Mucosa of descending colon (tissue), 3 donors: ENCODE measurements at places on chromosomes 1 and 21. TPM values are rescaled to one million over a fixed set of nuclear protein-coding genes. Genes with fewer than 3 reads are reported as not detected.

DNA sequence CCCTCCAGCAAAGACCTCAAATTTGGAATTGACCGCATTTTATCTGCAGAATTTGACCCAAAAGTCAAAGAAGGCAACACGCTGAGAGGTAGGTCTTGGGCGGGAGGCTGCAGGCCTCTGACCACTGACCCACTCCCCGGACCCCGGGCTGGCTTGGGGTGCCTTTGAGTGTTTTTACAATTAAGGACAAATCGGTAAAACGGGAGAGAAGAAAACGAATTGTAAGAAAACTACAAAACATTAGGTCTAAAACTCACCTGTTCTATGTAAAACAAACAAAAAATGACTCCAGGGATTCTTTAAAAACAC, 1.1 kb downstream of the HLX start:
- DNase-seq, result no peak

Gene MLLT11
- total RNA-seq, result 0.09 TPM

GRCh38 chr1:7553042-7553690, 217.9 kb upstream of the VAMP3 start:
- DNase-seq, result no peak

Gene TSPAN1
- 723 TPM for total RNA-seq

DNA sequence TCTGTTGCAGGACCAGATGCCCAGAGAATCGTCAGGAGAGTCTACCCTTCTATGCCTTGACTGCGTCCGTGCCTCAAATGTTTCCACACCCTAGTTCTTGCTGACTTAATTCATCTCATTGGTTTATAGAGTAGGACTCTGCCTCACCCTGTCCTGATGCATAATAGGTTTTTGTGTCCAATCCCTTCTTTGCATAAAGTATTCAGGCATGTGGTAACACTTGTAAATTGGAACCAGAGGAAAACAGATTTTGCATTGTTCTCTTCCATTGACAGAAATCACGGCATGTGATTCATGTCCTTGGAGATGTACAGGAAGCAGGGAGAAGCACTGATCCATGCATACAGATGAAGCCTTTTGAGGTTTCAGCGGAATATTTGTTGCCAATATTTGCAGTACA, 29.5 kb downstream of the PLPPR5 start:
- no peak for DNase-seq

GRCh38 chr1:235642011-235642942, 7.3 kb downstream of the GNG4 start:
- DNase-seq, result no peak

DNA sequence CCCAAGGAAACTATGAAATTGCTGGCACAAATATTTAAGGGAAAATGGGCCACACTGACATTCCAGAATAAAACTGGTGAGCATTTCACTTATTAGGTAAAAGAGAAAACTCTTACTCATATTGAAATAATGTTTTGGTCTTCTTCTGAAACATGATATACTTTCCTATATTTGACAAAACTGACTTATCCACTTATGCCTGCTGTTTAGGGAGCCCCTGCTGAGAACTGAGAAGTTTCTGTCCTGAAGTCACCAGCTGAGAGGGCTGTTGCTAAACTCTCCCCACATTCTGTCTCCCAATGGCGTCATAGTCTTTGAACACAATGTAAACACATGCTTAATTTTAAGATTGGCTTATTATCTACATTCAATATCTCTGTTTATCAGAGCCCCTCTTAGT, 46.8 kb upstream of the ZC3H11B start:
- no peak for DNase-seq

DNA sequence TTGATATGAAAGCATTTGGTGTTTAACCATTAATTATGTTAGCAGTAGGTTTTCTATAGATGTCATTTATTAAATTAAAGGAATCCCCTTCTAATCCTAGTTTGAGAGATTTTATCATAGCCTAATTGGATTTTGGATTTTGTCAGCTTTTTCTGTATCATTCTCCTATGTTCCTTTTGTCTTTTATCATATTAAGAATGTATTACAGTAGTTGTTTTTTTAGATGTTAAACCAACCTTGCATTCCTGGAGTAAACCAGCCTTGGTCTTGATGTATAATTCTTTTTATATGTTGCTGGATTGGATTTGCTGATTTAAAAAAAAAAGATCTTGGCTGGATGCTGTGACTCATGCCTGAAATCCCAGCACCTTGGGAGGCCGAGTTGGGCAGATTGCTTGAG, 5.6 kb downstream of the SETDB1 start:
- DNase-seq, result no peak

- DNase-seq, result no peak
These were observed 24.6 kb downstream of the ECE1 start for GRCh38 chr1:21265644-21266043.

Gene FLG2
- total RNA-seq, result not detected

Gene APCS
- total RNA-seq, result not detected

GRCh38 chr1:177569476-177569875, 398.7 kb downstream of the BRINP2 start:
- no peak for DNase-seq

DNA sequence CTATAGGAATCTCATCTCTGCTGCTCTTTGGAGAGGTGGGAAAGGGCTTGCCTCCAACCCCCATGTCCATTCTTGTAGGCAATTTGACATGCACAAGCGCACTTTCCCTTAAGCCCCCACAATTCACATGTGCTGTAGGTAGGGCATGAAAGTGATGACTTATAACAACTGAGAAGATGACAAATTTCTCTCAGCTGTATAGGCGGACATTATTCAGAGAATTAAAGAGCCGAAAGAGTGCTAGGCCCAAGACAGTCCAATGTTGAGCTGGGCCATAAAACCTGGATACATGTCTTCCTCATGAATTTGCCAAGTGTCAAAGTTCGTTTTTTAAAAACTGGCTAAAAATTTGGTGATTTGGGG, 106.3 kb upstream of the LYPLAL1 start:
- DNase-seq, result no peak

GRCh38 chr1:154972517-154973343, 1.8 kb upstream of the CKS1B start:
- DNase-seq, result peak; percentile 78

- no peak for DNase-seq
These were observed 72.1 kb downstream of the UCK2 start for GRCh38 chr1:165899461-165899941.

- no peak for DNase-seq
These were observed 28.7 kb downstream of the LRRC71 start for GRCh38 chr1:156949127-156949526.

Gene CAPN9
- total RNA-seq, result 11.4 TPM

DNA sequence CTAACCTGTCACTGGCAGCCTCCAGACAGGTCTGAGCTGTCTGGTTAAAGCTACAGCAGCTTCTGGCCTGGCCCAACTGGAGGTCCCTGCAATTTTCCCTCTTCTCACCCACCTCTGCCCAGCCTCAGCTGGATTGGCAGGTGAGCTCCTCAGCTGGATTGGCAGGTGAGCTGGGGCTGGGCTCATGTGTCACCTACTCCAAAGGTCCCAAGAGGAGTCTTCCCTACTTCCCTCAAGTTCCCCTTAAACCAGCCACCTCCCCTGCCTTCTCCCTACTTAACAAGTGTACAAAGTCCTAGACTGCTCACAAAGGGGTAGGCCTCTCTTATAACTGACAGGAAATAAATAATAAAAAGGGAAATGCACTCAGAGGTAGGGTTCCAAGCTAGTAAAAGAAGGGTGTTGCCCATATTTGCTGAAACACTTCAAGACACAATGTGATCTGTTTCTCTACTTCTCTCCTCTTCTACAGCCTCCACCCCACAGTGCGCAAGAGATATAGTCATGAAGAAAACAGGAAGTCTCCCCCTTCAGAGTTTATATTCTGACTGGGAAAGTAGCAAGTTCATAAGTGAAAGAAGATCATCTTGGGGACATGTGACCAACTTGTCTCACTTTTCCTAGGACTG, at the start of gene GPA33:
Gene GPA33, minus strand, starts transcription at position 64 of the 629 bp plus-strand sequence. CDS start 90 bp downstream, outside the sequence.
- peak; percentile 88 for DNase-seq

GRCh38 chr1:151405187-151405951, 6.0 kb downstream of the PSMB4 start:
- DNase-seq, result no peak

DNA sequence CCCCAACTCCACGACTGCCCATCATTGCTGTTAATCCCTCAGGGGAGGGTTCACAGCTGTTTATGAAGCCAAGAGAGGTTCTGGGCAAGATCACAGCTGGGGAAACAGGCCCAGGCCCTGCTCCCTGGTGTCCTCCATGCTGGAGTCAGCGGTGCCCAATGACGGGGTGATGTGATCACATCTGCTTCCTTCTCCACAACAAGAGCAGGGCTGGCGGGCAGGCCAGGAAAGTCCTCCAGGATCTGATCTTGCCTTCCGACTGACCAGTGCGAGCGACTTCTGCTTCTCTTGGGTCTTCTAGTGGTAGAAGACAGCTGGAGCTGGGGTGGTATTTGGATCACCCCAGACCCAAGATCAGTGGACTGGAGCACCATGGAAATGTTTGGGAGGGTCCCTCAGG, 951 bp upstream of the LINGO4 start:
- no peak for DNase-seq

DNA sequence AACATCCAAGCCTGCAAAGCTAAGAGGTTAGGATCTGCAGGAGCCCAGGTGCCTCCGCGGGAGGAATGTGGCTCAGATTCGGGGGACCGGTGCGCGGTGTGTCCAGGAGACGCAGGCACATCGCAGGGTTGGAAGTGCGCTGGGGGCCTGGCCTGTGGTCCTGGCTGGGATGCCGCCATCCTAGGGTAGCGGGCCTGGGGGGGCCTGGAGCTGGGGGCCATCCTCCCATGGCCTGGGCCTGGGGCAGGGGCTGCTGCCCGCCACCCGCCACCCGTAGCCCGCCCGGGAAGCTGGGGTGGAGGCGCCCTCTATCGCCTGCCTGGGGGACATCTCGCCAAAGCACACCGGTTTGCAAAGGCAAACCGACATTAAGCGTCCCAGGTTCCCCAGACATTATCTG, 170.6 kb upstream of the ARHGEF16 start:
- DNase-seq, result peak; percentile 35

DNA sequence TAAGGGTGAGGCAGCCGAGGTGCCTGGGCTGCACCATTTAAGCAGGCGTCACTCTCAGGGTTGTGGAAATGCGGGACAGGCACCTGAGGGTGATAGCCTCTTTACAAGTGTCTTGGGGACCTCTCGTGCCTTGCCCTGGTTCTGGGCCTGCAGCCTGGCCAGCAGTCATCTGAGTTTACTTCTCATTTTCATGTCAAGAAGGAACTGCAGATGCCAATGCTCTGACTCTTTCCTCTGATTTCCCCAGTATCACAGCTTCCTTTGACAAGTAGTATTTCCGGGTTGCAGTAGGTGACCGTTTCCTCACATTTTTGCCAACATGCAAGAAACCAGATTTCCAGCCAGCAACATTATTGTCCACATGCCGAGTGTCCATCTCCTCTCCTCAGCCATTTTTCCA, 286.9 kb downstream of the DISC1 start:
- DNase-seq, result no peak

DNA sequence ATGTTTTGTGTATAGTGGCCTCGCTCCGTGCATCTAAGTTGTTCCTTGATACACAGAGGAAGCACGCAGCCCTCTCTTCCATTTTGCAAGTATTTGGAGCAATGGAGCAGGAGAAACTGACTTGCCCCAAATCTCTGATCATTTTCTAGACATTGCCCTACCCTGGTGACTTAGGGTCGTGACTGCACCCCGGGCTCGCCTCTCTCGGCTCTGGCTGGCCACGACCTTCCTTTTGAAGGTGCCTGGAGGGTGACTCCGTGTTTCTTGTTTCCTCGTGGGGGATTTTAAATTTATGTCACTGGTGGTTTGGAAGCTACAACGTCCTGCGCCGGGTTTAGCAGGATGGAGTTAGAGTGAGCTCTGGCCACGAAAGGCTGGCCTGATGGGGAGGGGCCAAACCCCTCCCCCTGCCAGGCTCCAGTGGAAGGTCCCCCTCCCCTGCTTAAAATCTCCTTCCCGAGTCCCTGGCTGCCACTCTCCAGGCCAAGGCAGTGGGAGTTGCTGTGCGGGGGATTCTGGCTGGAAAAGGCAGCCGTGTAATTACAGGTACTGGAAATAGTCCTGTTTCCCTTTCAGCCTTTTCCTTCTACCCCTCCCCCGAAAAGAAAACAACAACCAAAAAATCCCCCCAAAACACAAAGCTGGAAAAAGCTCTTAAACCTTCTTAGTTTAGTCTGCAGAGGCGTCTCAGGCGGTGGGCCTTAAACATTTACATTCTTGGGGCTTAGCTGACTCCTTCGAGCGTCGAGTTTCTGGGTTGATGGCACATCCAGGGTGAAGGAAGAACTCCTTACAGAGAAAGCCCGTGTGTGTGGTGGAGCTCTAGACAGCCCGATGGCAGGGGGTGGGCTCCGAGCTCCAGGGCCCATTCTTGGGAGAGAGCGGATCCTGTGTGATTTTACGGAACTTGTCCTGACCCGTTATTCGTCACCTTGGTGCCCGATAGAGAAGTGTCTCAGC, 28.1 kb downstream of the SPSB1 start:
- no peak for DNase-seq

Gene RGS16
- total RNA-seq, result 1.3 TPM
